ENCODE measurements at places on chromosomes 16 and 17.
A peak's percentile ranks its signal among the peaks of the same experiment; 100 is the strongest.

- no peak for DNase-seq
Measured at GRCh38 chr17:60857556-60858080, 180.0 kb downstream of the BCAS3 start.

DNA sequence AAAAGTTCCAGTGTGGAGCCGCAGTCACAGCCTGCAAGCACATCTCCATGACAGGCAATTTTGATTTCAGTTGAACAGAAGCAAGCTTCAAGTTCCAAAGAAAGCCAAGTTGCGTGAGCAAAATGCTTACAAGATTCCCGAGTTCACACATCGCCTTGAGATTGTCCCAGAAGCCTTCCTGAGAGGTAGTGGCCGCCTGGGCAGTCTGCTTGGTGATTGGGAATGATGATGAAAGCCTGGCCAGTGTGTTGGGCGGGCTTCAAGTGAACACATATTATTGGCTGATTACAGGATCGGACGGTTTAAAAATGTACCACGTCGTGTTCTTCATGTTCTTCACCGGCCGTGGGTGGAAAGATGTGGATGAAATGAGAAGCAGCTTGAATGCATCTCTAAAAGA, 185.5 kb downstream of the FOXL1 start:
- DNase-seq, result peak; percentile 39

- DNase-seq, result no peak
Measured at GRCh38 chr16:85086347-85087291, 25.7 kb downstream of the CIBAR2 start.

DNA sequence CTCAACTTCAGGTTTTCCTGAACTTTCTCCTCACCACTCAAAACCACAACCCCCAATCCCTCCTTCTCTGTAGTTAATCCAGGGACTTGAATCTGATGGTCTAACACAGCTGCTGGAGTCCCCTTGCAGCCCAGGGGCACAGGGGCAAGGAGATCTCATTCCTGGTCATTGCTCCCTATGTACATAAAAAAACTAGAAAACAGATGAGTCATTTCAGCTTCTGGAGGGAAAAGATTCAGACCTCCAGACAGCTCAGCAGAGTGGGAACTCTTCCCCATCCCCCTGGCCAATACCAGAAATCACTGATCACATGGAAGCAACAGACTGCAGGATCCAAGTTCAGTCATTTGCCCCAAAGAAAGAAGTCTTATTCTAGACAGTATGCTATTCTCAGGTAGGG, 62.1 kb downstream of the DYNLRB2 start:
- no peak for DNase-seq

DNA sequence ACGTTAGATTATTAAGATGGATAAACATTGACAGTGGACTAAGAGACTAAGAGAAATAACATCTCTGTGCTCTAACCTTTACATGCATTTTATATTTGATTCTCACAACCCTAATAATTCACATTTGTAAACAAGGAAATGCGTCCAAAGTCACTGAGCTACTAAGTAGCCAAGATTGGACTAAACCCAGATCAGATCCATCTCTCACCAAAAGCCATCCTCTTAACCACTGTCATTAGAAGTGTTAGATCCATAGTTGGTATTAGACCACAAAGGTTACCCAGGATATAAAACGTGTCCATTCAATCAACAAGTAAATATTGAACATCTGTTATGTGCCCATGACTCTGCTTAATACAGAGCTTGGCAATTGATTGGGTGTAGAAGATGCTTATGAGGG, 5.2 kb downstream of the HSD17B2 start:
- no peak for DNase-seq
